AG04449 (cell line): ENCODE measurements at places on chromosomes 4 and X.

GRCh38 chrX:154457491-154458115, 478 bp upstream of the PLXNA3 start:
- DNase-seq: no peak

GRCh38 chr4:153151535-153152455, 52.4 kb upstream of the TRIM2 start:
- no peak for DNase-seq

DNA sequence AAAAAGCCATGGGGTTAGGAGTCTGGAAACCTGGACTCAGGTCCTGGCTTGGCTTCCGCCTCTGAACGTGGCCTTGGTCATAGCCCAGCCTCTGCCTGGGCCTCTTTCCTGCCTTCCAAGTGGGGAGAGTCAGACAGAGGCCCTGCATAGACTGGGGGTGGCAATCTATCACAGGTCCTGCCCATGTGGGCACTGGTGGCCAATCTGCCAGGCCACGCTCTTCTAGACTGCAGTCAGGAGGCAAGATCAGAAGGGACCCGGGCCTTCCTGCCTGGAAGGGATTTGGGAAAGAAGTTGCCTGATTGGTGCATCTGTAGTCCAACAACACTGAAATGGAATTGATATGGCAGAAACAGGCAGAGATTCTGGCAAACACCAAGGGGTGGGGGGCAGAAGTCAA, 46.1 kb downstream of the CNGA2 start:
- DNase-seq: no peak

DNA sequence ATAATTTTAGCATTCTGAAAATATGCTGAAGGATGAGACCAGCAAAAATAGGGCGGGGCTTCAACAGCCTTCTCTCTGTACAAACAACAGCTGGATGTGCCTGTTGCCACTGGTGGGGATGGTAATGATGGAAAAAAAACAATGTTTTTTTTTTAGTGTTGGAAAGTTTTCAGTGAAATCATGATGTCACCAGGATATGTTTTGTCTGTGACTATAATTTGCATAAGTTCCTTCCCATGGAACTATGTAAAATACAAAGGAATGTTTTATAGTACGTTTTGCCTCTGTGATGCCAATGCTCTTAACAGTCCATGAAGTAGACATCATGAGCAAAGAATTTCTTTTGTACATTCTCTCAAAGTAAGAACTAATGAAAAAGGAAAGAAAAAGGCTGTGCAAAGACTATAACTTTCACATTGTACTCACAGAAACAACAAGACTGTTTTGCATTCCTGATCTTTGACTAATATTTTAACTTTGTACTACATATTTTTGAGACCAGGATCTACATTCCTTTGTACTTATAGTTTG, 589.7 kb downstream of the SPRY1 start:
- peak; percentile 88 for DNase-seq

- no peak for DNase-seq
Observed at GRCh38 chr4:98338761-98339438, 77.7 kb downstream of the RAP1GDS1 start.

- no peak for DNase-seq
Observed at GRCh38 chr4:127967141-127967775, 2.1 kb downstream of the ABHD18 start.

- DNase-seq: no peak
Observed at GRCh38 chrX:10360116-10360515, 203.3 kb downstream of the CLCN4 start.

GRCh38 chr4:92304121-92304520, 355 bp downstream of the GRID2 start:
- no peak for DNase-seq

DNA sequence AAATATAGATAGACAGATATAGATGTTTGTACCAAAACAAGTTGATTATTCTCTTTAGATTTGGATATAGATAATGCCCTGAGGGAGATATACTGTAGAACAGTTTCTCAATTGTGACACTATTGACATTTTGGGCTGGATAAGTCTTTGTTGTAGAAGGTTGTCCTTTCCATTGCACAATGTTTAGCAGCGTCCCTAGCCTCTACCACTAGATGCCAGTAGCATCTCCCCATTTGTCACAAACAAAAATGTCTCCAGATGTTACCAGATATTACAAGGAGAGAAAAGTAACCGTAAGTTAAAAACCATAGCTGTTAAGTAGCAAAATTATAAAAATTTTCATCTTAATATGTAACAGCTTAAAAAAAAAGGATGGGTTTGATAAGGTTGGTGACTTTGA, 2595.3 kb downstream of the ARAP2 start:
- DNase-seq: peak; percentile 10

DNA sequence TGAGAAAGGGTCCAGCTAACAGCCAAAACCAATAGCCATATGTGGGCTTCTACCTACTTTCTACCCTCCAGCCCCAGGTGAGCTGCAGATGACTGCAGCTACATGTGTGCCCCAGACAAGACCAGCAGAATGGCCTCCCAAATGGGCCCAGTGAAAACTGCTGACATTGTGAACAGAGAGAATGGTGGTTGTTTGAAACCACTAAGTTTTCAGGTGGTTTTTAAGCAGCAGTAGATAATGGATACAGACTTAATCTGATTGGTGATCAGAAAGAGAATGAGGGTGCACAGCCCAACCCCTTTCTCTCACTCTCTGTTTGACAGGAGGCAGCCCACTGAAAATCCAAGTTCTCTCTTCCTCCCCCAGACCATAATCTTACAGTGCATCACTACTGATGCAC, 42.5 kb upstream of the BBS12 start:
- DNase-seq: no peak

DNA sequence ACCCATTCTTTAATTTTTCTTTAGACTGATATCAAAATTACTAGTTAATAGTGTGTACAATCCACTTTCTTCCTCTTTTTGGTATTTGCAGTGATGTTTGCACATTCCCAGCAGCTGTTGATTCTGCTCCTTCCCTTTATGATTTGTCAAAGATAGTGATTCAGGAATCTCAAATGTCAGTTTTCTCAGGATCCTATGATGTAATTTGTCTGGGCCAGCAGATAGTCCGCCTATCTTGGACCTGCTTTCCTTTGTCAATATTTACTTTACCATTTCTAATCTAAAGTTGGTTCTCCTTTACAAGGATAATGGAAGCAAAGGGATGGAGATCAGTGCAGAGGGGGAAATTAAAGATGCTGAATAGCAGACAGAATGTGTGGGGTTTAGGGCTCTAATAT, 122.1 kb downstream of the REELD1 start:
- DNase-seq: no peak

DNA sequence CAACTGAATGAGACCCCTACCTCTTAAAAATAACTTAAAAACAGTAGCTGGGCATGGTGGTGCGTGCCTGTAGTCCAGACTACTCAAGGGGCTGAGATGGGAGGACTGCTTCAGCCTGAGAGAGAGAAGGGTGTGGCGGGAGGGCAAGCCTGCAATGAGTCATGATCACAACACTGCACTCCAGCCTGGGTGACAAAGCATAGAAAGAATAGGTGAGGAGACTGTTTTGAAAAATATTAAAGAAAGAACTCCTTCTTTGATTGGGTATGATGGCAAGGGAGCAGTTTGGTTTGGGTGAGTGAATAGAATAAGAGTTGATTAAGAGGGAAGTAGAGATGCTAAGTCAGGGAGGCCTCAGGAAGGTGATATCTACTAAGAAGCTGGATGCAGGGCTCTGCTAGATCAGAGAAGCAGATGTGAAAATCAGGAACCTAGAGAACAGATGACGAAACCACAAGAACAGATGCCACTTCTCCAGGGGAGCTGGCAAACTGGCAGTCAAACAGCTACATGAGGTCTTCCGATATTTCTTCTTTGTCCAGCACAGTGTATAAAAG, 318.6 kb downstream of the OPHN1 start:
- no peak for DNase-seq

DNA sequence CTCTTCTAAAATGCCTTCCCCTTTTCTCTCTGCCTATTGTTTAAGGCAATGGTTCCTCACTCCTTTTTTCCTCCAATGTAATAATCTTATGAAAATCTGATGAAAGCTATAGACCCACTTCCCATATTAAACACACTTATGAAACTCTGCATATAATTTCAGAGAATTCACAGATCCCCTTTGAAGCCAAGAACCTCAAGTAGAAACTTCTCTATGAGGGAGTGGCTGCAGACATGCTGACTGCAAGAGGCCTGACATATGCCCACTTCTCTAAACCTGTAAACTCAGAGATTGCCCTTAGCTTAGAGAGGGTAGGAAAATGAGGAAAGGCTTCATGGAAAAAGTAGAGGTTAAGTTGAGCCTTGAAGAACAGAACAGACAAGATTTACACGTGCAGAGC, 37.6 kb downstream of the TAB3 start:
- DNase-seq: no peak

GRCh38 chr4:119477412-119478053, 151.1 kb downstream of the PDE5A start:
- DNase-seq: no peak

GRCh38 chrX:8139716-8140115, 31.4 kb downstream of the VCX2 start:
- DNase-seq: no peak

DNA sequence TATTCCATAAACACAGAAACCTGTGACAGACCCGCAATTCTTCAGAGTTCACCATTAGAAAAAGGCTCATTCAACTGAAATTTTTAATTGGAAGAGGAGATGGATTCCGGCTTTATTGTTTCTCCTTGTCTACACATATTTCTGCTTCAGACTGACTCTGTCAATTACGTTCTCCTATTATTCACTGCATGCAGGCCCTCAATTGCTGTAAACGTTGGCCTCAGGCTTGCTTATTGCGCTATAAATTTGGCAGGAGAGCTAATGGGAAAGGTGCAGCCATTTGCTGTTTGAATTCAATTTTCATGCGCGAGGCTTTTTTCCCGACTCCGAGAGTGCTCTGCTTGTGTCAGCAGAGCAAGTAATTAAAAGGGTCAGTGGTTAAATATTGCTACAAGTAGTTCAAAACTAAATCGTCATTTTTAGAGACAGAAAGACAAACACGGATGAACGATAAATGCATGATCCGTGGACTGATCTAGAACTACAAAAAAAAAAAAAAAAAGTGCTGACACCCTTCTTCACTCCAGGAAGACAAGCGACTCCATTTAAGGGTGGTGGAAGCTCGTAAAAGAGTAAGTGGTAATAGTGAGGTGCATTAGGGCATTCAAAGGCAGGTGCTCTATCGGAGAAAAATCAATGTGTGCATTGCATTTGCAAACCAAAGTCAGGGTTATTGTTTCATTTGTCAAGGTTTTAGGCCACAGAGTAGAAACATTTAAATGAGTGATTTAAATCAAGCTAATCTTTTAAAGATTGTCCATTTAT, 841.6 kb upstream of the FRG1 start:
- DNase-seq: no peak

DNA sequence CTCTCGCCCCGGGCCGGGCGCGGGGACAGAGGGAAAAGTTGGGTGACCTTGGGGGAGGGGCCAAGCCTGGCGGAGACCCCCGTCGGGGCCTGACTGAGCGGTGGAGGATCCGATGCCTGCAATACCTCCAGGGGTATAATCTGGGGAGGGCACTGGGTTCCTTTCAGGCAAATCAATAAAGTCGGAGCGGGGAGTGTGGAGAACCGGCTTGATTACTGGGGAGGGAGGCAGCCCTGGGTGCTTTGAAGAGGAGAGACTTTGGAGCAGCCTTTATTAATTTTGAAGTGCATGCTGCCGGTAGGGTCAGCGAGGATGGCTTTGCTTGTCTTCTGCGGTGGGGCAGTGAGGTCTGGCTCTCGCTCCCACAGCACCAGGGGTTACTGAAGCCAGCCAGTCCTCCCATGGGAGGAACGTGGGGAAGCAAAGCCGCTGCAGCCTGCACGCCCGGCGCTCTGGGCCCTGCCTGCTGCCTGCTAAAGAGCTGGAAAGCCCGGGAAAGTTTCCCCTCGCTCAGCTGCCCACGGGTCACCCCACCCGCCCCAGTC, 403 bp upstream of the LGI2 start:
- DNase-seq: no peak
